Calu3 (cell line): ENCODE measurements at places on chromosomes 7 and 10.

- no peak for DNase-seq
- H3K4me3 ChIP-seq = no peak overlapping the region
- peaks cover 21% of the 10 kb centered on the region for H3K4me1 ChIP-seq
- H3K27me3 ChIP-seq = no peaks in the 10 kb centered on the region
- H3K27ac ChIP-seq = no peak overlapping the region
Observed at GRCh38 chr7:134777908-134778580, 1.4 kb upstream of the CALD1 start.

- no peak overlapping the region for H3K4me3 ChIP-seq
- no peaks in the 10 kb centered on the region for H3K4me1 ChIP-seq
- H3K36me3 ChIP-seq = no peaks in the 10 kb centered on the region
- H3K27ac ChIP-seq = no peak overlapping the region
- no peak for DNase-seq
Observed at GRCh38 chr10:75987616-75988015, 556.2 kb downstream of the LRMDA start.

DNA sequence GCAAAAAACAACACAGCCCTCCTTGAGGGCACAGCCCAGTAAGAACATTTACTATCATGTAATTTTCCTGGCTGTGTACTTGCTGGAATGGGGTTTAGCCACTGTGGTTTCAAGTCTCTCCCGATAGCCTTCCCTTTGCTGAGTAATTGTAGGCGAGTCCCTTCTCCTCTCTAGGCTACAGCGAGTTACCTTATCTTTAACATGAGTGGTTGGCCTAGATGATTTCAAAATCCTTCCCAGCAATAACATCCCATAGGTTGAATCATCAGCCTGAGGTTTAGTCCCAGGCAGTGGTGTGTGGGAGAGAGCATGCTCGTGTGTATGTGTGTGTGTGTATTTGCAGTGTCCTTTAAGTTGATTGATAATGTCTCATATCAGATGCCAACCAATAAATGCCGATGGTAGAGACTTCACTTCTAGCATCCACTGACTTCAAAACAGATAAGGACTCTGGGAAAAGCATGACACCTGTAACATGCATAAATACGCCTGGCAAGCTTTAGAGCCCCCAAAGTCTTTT, 142.9 kb upstream of the ZMIZ1 start:
- H3K4me3 ChIP-seq = no peak overlapping the region
- peaks cover 14% of the 10 kb centered on the region for H3K4me1 ChIP-seq
- peak; percentile 29 for DNase-seq
- no peak overlapping the region for H3K27ac ChIP-seq
- no peaks in the 10 kb centered on the region for H3K36me3 ChIP-seq

DNA sequence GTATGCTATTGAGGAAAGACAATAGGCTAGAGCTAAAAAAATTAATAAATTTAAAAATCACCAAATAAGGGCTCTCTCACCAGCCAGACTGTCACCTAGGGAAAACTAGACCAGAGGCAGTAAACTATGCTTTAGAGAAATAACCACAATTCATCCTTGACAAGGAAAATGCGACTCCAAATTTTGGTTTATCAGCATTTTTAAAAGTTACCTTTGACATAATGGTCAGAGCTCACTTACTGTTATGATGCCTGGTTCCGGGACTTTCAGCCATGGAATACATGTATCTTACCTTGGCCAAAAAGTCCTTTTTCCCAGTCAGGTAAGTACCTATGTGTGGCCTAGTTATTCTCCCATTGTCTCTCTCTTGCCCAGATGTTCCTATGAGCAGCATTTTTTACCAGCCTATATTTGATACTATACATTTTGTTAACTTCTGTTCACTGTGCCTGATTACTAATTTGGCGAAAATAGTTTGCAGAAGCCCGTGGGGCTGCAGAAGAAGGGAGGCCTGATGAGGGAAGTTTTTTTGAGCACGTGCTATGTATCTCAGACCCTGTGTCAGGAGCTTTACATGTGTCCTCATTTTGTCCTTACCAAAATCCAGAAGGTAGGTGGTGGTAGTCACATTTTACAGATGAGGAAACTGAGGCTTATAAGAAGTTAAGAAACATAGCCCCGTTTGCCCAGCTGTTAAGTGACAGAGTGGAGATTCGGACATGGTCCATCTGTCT, 149.7 kb downstream of the CELF2 start:
- DNase-seq = no peak
- peaks cover 34% of the 10 kb centered on the region for H3K27me3 ChIP-seq
- no peaks in the 10 kb centered on the region for H3K4me1 ChIP-seq
- H3K4me3 ChIP-seq = no peak overlapping the region
- H3K36me3 ChIP-seq = no peaks in the 10 kb centered on the region

- H3K4me1 ChIP-seq = no peaks in the 10 kb centered on the region
- H3K27me3 ChIP-seq = no peaks in the 10 kb centered on the region
- H3K4me3 ChIP-seq = no peak overlapping the region
- no peak overlapping the region for H3K27ac ChIP-seq
- H3K36me3 ChIP-seq = no peaks in the 10 kb centered on the region
- no peak for DNase-seq
Observed at GRCh38 chr7:112224186-112224585, 17.7 kb downstream of the ZNF277 start.

GRCh38 chr10:87862679-87863052, 667 bp downstream of the KLLN start:
- peaks cover 17% of the 10 kb centered on the region for H3K4me1 ChIP-seq
- no peaks in the 10 kb centered on the region for H3K27me3 ChIP-seq
- no peak for DNase-seq
- peak overlapping the region; percentile 92 for H3K4me3 ChIP-seq
- peaks cover 48% of the 10 kb centered on the region for H3K36me3 ChIP-seq

GRCh38 chr7:83267141-83267631, 104.5 kb upstream of the PCLO start:
- H3K27ac ChIP-seq = no peak overlapping the region
- no peaks in the 10 kb centered on the region for H3K36me3 ChIP-seq
- no peaks in the 10 kb centered on the region for H3K27me3 ChIP-seq
- H3K4me3 ChIP-seq = no peak overlapping the region
- DNase-seq = no peak

DNA sequence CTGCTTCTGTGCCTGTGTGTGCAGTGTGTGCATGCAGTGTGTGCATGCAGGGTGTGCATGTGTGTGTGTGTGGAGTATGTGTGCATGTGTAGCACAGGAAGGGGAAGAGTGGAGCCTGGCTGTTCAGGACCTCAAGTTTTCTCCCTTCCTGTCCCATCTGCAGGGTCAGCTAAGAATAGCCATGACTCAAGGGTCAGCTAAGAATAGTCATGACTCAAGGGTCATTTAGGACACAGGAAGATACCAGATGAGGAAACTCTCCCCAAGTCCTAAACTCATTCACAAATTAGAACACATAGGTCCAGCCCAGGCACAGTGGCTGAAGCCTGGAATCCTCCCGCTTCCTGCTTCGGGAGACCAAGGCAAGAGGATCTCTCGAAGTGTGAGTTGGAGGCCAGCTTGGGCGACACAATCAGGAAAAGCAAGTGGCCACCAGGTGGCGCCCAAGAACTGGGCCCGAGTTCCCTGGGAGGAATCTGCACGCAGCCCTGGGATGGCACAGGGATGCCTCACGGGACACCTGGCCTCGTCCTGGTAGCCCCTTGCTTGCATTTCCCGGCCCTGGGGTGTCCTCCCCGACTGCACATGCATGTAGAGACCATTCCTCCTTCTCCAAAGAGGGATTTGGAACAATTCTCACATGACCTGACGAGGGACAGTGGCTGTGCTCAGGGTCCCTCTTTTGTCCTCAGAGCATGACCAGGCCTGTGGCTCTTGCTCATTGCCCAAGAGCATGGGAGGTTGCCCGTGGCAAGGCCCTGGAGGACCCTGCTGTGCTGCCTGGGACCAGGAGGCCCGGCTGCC, 21.4 kb upstream of the VOPP1 start:
- DNase-seq = peak; percentile 92
- H3K36me3 ChIP-seq = no peaks in the 10 kb centered on the region
- no peak overlapping the region for H3K27ac ChIP-seq
- no peak overlapping the region for H3K4me3 ChIP-seq

DNA sequence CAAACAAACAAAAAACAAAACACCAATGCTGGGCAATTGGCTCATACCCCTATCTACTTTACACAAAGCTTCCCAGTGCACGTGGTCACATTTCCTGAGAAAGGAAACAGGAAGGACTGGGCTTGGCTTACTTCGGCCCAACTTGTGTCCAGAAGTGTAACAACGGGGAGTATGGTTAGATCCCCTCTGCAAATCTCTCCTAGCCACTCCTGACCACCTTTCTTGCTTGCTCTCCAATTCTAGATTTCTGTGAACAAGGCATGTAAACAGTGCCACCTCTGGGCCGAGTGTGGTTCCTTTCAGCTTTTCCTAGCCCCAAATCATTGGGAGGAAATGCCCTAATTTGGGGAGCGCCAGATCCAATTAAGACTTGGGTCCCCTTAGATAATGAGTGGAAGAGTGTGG, 21.0 kb upstream of the FRAT2 start:
- H3K36me3 ChIP-seq = peaks cover 28% of the 10 kb centered on the region
- no peak overlapping the region for H3K4me3 ChIP-seq
- no peak for DNase-seq
- H3K27ac ChIP-seq = no peak overlapping the region
- no peaks in the 10 kb centered on the region for H3K27me3 ChIP-seq

DNA sequence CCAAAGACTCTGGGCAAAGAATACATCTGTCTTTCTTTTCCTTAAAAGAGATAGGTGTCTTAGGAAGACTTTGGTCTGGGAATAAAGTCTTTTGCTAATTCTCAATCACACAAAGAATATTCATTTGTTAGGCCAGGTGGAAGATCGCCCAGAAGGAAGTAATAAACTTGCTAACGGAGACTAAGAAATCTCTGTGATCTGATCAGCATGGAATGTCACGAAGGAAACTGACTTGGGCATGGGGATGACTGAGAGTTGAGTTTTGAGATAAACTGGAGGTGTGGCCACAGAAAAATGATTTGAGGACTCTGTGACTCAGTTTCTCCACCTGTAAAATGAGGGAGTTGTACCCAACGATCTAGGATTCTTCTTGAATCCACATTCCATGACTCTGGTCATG, 161.1 kb upstream of the SVIL start:
- peaks cover 16% of the 10 kb centered on the region for H3K4me1 ChIP-seq
- no peaks in the 10 kb centered on the region for H3K36me3 ChIP-seq
- H3K4me3 ChIP-seq = no peak overlapping the region

GRCh38 chr10:132450466-132450824, 53.4 kb downstream of the PWWP2B start:
- no peak overlapping the region for H3K27ac ChIP-seq
- H3K36me3 ChIP-seq = peaks cover 4% of the 10 kb centered on the region
- no peaks in the 10 kb centered on the region for H3K27me3 ChIP-seq
- no peak for DNase-seq

DNA sequence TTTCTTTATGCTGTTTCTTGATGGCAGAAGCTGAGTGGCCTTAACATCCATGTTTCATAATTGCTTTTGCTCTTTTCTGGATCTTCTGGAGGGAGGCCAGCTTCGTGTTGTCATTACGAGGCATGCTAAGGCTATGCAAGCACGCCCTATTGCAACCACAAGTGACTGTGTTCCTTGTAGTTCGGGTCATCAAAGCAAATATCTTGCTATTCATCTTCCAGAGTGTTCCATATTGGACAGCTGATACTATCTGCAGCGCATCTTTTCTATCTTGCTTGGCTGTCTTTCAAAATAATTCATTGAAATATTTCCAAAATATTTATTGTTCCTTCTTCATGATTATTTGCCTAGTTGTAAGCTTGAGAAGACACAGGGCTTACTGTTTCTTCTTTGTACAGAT, 5.0 kb downstream of the EPHB6 start:
- no peak overlapping the region for H3K27ac ChIP-seq
- H3K4me1 ChIP-seq = peaks cover 8% of the 10 kb centered on the region
- no peak for DNase-seq
- no peaks in the 10 kb centered on the region for H3K36me3 ChIP-seq
- H3K27me3 ChIP-seq = peaks cover 82% of the 10 kb centered on the region
- H3K4me3 ChIP-seq = no peak overlapping the region

DNA sequence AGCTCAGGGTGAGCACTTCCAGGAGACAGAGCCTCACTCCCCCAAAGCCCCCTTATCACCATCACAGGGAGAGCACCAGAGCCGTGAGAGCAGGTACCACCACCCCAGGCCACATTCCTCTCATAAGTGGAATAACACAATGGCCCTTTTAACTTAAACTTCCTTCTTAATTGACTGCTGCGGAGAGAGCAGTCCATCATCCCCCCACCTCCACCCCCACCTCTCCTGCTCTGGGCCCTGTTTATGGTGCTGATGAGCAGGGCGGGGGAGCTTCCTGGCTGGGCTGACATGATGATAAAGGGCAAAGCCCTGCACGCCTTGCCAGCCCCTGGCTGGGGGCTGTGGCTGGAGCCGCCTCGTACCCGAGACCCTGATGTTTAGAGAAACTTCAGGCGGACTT, 81.4 kb upstream of the PODXL start:
- no peaks in the 10 kb centered on the region for H3K36me3 ChIP-seq
- no peak overlapping the region for H3K27ac ChIP-seq
- H3K27me3 ChIP-seq = peaks cover 32% of the 10 kb centered on the region
- DNase-seq = no peak
- H3K4me3 ChIP-seq = no peak overlapping the region
